ENCODE measurements at places on chromosomes 7 and 10.

GRCh38 chr10:60099998-60100747 is 193.8 kb upstream of the CCDC6 start:
- no peak for DNase-seq

DNA sequence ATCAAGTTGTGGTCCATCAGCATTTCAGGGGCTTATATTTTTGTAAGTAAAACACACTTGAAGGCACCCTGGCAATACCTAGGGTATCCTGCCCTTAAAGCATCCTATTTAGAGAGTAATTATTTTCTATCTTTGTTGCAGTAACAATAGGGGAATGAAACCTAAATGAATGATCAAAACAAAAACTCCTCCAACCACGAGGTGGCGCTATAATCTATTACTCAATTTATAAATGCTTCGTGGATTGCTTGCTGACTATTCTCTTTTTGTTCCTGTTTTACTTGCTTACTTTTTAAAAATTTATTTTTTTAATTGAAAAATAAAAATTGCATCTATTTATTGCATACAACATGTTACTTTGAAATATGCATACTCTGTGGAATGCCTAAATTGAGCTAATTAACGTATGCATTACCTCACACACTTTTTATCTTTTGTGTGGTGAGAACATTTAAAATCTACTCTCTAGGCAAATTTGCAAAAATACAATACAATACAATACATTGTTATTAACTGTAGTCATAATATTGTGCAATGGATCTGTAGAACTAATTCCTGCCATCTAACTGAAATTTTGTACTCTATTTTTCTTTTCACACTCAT is 147.7 kb upstream of the BMPER start:
- DNase-seq: peak; percentile 20

DNA sequence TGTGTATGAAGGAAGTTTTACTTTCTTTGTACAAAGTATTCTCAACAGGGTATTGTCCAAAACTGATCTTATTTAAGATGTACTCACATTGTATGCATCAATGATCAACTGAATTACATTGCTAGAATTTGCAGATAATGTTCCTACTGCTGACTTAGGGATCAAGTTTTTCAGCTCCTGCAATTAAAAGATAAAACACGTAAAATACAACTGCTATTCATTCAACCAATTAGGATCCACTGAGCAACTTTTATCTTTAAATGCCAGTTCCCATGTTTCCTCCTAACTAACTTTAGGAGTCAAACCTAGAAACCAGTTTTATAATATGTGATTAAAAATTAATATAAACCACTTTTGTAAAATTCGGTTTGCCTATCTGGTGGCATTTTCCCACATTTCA is 35.9 kb downstream of the ITGB1 start:
- no peak for DNase-seq

- peak; percentile 74 for DNase-seq
Measured at GRCh38 chr10:100482181-100482833, 19.5 kb downstream of the WNT8B start.

DNA sequence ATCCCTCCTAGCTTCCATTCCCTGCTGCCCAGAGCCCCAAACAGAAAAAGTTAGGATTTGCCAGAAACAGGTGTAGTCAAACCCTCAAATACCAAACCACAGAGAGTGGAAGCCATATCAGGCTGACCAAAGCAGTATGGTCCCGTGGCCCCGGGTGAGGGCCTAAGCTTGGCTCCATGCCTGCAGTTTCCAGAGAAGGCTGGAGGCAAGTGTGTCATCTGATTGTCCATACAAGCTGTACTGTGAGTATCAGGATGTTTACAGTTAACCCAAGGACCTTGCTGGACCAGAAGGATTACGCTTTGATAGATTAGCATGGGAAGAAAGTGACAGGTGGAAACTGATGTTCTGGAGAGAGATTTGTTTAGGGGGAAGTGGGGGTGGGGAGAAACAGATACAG is 96.3 kb downstream of the PRKAG2 start:
- no peak for DNase-seq

- no peak for DNase-seq
Measured at GRCh38 chr10:30095631-30096422, 36.4 kb upstream of the JCAD start.

GRCh38 chr7:70505886-70506285 is 626.1 kb upstream of the GALNT17 start:
- DNase-seq: no peak
